ENCODE measurements at places on chromosomes 3 and 15.

DNA sequence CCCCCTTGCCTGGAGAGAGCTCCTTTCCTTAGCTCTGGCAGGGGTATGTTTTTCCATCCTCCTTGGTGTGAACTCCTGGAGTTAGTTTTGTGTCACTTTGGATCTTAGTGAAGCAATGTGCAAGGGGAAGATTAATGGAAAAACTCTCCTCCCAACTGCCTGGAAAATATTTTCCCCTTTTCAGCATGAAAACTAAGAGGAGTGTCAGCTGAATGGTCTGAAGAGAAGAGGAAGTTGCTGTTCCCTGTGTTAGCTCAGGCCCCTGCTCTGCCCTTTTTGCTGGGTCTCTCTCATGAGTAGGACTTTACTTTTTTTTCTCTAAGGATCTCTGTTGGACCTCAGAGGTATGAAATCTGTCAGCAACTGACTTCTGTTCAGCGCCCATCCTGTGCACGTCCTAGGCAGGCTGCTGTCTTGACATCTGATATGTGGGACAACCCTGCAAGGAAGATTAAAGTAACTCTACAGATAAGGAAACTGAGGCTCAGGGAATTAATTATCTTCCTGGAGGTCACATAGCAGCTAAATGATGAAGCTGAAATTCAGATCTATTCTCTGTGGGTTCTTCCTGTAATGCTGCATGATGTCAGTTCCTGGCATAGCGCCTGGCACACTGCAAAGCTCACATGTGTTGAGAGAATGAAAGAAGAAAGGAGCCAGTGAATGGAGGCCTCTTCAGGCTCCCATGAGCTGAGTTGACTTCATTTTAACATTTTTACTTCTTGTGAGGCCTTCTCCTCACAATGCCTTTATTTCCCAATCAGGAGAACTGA lies 109.7 kb upstream of the GALNT15 start:
- peak; percentile 92 for DNase-seq

GRCh38 chr15:89912145-89912673 lies 543 bp downstream of the ARPIN start:
- DNase-seq, result no peak

DNA sequence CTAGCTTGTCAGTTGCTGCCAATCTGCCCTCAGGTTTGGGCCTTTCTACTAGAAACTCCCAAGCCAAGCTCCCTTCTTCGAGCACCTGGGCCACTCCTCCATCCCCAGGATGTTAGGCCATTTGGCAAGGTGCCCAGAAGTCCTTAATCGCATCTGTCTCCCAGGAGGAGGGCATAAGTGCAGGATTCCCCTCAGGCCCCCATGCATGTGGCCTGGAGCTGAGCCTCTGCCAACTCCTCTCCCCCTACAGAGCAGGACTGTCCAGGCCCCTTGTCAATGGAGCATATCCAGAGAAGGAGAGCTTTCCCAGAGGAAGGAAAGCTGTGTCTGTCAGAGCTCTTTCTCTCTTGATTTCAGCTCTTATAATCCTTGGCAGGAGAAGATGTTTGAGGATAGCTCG lies 182.6 kb upstream of the ROPN1 start:
- no peak for DNase-seq

DNA sequence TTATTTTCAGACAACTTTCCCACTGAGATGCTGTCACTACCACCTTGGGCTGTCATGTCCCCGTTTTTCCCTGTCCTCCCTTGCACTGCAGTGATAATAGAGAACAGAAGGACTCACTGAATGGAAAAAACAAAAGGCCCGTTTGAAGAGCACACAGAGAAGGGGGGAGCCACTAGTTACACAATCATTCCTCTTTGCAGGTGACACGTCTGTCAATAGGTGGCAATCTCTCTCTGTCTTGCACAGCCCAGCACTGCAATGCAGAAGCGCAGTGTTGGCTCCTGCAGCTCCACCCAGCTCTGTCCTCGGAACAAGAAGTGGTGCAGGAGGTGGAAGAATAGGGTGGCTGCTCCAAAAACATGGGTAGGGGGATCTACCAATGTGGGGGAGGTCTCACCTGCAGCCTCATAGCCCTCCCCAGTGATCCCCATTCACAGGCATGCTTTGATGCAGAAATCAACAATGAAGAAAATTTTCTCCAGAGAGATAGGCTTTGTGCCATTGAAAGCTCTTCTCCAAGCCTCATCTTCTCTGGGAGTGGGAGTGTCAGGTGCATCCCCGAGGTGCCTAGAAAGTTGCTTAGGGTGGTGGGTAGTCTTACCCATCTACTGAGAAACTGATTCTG lies 31.8 kb downstream of the FSTL1 start:
- DNase-seq, result no peak

DNA sequence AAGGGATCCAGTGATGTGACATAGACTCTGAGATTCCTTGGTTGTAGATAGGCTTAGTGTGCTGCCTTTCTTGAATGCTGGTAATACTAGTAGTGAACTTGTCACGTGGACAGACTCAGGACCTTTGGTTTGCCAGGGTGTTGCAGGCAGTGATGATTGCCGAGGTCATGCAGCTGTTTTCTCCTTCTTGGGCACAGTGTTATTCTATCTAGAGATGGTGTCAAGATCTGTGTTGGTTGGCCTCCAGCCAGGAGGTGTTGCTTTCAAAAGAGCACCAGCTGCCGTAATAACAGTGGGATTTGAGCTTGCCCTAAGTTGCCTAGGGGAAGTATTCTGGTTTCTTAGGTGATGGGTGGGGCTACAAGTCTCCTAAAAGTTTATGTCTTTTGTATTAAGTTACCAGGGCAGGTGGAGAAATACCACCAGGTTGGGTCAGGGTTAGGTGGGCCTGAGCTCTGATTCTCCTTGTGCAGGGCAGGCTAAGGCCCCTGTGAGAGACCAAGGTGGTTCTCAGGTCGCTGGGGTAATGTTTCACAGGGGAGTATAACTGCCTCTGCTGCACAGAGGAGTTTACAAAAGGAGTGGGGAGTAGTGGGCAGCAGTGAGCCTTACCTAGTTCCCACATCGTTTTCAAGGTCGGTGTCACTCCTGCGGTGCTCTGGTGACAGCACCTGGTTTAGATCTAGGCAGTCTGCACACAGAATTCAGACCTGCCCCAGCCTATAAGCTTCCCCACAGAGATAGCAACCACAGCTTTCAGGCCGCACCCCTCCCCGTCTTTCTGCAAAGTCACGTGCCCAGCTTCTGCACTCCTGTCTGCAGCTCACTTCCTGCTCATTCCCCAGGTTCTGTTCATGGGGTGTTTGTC lies 350.3 kb downstream of the DOCK3 start:
- DNase-seq, result no peak

DNA sequence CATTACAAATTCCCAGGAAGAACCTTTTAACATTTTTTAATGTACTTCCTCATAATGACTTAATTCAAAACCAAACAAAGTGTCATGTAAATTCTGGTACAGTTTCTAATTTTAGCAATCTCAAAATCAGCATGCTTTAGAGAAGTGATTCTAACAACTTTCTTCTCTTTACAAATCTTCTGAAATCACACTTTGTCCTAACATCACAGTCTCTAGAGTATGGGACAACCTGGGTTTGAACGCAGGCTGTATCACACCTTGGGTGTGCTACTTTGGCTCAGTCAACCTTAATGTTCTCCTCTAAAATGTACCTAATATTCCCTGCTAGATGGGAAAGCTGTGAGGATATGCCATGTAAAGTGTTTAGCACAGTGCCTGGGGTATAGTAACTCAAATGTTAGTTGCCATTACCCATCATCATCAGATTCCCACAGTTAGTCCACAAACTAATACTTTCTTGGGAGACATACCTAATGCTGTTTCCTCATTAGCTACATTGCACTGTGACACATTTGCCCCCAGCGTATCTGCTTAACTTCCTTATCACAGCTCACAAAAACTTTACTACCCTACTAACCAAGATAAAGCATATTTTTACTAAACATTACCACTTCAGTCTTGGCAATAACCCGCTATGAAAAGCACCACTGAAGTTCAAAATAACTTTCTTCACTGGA lies 3.1 kb downstream of the TSPAN3 start:
- no peak for DNase-seq

GRCh38 chr15:79595995-79596622 lies 164.0 kb downstream of the MINAR1 start:
- DNase-seq, result peak; percentile 30

DNA sequence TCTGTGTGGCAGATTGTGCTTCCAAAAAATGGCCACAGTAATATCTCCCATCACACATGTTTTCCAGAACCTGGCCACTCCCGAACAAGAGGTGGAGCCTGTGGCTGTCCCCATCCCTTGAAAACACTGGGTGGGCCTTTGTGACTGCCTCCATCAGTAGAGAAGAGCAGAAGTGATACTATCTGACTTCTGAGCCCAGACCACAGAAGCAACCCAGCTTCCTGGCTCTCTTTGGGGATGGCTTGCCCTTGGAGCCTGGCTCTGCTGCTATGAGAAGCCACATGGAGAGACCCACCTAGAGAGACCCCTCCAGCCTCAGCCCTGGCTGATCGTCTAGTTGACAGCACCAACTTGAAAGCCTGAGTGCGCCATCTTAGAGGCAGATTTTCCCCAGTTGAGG lies 39.8 kb upstream of the CMTM8 start:
- no peak for DNase-seq

DNA sequence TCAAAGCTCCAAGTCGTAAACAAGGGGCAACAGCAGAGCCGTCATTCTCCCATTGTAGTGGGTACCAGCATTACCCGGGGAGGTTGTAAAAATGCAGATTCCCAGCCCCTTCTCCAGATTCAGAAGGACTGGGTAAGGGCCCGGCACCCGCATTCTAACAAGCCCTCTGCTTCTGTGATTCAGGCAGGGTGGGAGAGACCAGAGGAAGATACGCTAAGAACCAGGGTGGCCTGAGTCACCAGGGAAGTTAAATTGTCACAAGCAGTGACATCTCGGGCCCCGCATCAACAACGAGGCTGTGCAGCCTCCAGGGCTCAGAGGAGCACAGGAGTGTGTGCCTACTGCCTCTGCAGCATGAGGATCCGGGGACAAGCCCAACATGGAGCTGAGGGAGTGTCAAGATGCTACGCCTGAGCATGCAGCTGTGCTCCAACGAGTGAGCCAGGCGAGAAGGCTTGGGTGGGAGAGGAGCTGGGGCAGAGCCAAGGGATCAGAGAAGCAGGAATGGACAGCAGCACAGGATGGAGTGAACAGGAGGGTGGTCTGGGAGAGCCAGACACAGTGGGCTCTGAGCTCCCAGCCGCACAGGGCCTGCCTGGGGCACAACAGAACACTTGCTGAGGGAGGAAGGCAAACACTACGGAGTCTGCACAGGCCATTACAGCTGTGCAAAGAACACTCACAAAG lies 68.5 kb downstream of the CPN2 start:
- DNase-seq, result no peak

DNA sequence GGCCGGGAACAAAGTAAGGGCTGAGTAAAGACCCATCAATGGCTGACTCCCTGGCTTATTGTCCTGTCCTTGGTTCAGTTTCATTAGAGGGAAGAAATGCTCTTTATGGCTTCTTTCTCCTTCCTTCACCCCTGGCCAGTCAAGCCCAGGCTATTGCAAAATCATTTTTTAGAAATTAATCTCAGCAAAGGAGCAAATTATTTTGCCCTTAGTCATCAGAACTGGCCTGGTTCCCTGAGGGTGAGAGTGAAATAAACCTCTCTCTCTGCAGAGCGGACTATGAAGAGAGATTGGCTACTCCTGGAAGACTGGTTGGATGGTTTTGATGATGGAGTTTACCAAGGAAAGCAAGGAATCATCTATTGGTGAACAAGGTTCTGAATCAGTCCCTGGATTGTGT lies 52.7 kb upstream of the OXTR start:
- DNase-seq, result no peak

DNA sequence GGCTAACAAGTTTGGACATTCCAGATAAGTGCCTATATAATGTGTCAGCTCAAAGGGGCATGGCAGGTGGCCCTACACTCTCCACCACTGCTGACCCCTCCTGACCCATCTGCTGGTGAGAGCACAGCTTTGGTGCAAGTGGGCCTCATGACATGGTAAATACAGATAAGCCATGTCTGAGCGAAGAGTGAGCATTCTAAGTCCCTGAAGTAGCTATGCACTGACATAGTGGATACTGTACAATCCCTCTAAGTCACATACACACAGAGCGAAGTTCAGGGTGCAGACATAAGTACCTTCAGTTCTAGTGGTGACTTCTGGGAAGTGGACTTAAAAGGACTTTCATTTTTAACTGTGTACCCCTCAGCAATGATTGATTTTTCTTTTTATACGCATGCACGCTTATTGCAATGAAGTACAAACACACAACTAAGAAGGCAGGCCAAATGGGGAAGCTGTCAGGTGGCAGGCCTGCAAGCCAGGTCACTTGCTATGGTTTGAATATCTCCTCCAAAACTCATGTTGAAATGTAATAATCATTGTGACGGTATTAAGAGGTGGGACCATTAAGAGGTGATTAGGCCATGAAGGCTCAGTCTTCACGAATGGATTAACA lies 41.5 kb downstream of the TBC1D2B start:
- no peak for DNase-seq

DNA sequence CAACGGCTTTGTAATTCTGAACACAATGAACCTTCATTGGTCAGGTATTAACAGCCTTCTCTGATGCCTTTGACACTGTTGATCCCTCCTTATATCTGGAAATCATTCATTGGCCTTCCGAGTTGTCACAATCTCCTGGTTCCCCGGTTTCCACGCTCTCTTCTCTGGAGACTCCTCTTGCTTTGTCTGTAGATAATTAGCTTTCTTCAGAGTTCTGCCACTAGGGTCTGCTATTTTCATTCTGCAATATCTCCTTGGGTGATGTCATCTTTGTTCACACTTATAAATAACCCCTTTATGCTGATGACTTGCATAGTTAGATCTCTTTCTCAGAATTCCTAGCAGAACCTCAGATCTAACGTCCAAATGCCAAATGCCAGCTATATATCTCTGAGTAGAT lies 583.8 kb upstream of the ZNF717 start:
- peak; percentile 7 for DNase-seq

DNA sequence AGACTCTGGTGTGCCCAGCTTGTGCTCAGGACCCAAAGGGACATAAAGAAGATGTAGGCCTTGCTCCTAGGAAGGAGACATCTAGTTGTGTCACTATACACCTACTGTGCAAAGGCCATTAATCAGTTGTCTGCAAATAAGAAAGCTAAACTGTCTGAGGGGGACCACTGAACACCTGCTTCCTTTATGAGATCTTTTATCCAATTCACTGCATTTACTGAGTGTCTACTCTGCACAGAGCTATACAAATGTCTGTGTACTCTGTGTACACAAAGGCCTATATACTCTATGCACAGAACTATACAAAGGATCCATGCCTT lies 124.8 kb downstream of the CTNNB1 start:
- DNase-seq, result no peak

DNA sequence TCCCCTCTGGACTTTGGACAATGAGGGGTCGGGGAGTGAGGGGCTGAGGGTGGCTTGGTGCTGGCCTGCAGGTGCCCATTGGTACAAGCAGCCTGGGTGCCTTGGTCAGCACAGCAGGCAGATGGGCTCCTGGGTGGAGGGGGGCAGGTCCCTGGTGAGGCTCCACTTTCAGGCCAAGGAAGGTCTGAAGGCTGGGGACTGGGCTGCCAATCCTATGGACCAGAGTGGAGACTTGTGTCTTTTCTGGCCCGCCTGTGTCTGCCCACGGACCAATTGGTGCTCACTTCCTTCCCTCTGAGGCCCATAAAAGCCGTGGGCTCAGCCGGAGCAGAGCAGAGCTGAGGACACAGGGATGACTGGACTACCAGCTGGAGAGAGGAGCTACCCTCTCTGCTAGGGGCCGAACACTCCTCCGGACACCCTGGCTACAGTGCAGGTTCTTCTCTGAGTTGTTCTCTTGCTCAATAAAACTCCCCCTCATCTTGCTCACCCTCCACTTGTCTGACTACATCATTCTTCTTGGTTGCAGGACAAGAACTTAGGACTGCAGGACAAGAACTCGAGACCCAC lies 31.9 kb upstream of the IREB2 start:
- no peak for DNase-seq

Data from fibroblast of skin of left biceps (primary cell).